Activated CD4-positive, alpha-beta T cell treated with anti-CD3 and anti-CD28 coated beads for 24 hours (primary cell): ENCODE measurements at places on chromosomes 1 and 21.

- DNase-seq: no peak
These were observed 113.1 kb downstream of the DNM3 start for GRCh38 chr1:171954361-171954760.

- DNase-seq: no peak
These were observed 64.2 kb downstream of the GPR137B start for GRCh38 chr1:236206548-236206947.

DNA sequence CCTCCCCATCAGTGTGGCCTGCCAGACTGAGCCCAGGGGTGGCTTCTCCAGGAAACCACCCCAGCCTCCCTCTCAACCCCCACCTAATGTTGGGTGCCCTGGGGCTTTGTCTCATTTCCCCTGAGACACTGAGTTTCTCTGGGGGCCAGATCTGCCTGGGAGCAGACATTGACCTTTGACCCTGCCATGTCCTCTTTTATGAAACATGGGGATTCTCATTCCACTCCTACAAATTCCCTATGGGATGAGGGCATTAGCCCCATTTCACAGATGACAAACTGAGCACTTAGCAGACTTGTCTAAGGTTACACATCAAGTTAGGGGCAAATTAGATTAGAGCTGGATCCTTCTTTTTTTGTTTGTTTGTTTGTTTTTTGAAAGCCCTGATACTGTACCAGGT, 24.1 kb downstream of the RHBG start:
- DNase-seq: no peak

- no peak for DNase-seq
These were observed 538 bp downstream of the GBP2 start for GRCh38 chr1:89125240-89125912.

- DNase-seq: no peak
These were observed 37.6 kb upstream of the HMGB4 start for GRCh38 chr1:33826311-33826710.

- no peak for DNase-seq
These were observed 42.6 kb downstream of the AHDC1 start for GRCh38 chr1:27561124-27561899.
